ENCODE measurements at places on chromosomes 12 and 14.

DNA sequence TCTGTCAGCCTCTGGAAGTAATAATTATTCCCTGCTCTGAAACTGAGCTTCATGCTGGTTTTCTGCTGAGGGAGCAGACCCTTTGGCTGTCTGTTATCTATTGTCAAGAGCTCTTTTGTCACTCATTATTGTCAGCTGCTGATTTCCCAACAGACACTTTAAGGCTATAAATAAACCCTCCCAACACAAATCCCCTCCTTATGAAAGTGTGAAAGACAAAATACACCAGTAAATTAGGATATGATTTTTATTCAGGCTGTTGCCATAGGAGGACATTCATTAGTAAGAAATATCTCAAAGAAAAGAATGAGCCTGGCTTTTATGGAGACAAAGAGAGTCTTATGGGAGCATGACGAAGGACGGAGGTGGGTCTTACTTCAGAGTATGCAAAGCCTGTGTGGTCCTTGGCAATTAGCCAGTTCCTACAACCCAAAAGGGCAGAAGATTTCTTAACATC, 180.8 kb downstream of the CRADD start:
- DNase-seq = no peak

- no peak for DNase-seq
Measured at GRCh38 chr14:75673345-75674035, 12.4 kb downstream of the TTLL5 start.

DNA sequence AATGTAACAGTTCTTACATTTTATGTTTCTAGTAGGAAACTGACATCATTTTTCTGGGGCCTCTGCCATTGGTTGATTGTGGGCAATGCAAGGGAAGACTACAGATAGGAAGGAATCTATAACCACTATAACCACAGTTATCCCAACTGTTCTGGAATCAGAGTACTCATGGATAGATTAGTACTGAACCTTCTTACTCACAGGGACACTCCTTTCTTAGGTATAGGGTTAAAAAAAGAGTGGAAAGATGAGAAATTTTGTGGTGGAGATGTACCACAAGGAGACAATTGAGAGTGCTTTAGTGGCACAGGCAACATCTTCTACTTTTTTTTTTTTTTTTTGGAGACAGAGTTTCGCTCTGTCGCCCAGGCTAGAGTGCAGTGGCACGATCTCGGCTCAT, 21.0 kb downstream of the TMEM116 start:
- no peak for DNase-seq

- no peak for DNase-seq
Measured at GRCh38 chr12:117042862-117043261, 56.4 kb downstream of the TESC start.

DNA sequence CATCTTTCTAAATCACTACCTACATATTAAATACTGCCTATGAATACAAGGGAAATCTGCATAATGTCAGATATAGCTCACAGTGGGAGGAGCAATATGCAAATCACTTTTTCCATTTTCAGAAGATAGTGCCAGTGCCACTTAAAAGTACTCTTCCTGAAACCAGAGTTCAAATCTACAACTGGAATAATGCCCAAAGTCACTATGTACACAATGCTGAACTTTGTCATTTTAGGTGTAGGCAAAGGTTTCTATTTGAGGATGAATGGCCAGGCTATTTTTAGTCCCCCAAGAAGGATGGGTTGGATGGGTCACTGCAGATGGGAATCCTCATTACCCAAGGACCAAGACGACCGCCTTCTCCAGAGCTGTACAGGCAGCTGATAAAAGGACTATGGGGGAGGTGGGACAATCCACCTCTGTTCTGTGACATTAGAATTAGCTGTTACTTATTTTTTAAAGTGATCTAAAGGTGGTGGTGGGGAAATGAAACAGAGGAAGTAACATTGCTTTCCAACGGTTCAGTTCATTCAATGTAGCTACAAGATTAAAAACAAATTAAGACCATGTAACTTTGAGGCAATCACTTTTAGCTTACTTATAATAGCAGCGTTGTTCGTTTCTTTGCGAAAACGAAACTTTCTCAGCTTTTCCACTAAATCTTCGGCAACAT, 5.6 kb downstream of the GMFB start:
- no peak for DNase-seq

DNA sequence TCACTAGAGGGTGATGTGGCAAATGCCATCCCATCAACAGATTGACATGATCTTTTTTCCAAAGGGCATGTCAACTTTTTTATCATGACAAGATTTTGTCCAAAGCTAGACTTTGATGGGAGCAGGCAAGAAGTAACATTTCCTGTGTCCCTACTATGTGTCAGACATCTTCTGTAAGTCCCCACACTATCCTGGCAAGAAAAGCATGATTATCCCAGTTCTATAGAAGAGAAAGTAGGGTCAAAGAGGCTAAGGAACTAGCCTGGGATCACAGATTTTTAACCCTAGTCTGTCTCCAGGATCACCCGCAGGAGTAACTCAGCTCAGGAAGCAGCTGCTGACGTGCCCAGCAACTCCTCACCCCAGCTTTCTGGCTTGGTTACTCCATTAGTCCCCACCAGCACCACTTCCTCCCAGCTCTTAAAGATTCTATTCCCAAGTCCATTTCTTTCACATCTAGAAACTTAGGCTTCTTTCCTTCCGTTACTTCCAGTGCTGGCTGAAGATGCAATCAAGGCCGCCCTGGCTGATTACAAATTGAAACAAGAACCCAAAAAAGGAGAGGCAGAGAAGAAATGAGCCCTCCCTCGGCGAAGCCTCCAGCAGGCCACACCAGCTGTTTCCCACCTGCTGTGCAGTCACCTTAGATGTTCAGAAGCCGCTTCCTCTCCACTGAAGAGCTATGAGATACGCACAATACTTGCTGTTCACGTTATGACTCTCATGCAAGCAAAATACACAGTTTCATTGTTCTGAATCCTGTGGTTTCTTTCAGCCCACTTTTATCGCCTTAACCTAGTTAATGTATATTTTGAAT, 6.2 kb downstream of the ISCU start:
- peak; percentile 76 for DNase-seq

GRCh38 chr12:121314431-121314830, 17.9 kb upstream of the CAMKK2 start:
- no peak for DNase-seq

GRCh38 chr14:59600211-59600945, 23.8 kb upstream of the CCDC175 start:
- DNase-seq = no peak

GRCh38 chr12:95574799-95575452, 23.6 kb upstream of the USP44 start:
- no peak for DNase-seq

DNA sequence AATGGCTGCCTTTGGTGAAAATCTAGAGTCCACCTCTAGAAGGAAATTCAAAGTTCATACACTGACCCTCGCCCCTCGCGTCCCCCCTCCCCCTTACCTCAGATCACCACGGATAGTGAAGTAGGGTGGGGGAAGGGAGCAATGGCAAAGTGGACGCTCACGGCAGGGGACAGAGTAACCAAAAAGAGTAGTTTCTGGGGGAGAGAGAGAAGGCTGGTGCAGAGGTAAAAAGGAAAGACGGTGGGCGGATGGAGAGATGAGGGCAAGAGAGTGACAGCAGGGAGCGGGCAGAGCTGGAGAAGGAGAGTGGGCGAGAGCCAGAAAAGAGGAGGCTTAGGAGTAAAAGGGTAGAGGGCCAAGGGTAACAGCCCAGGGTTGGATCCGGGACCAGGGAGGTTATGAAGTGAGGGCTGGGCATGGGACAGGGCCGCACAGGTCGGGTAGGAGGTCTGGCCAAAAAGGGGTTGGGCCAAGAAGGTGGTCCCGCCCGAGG, 423 bp downstream of the ALDH6A1 start:
- no peak for DNase-seq

DNA sequence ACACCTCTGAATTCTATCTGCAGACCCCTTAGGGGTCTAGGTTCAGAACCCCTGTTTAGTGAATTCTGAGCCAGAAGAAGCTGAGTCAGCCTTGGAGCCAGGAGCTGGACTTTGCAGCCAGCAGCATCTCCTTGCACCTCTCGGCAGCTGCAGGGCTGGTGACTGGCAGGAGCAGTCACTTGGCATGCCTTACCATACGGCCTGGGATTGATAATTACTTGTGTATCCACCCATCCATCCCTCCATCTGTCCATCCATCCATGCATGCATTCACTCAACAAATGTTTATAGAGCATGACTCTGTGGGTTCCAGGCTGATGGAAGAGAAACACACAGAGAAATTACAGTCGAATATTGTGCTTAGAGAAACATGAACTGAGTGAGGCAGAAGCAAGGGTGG, 67.5 kb upstream of the PRIMA1 start:
- DNase-seq = no peak

Measured in activated CD4-positive, alpha-beta memory T cell treated with anti-CD3 and anti-CD28 coated beads, Interleukin-2, amount 10 ng/mL, durations not matched to agents 7 days and 5 days (primary cell).